NCI-H526 (cell line): ENCODE measurements at places on chromosomes 12 and 14.

- no peak for DNase-seq
Measured at GRCh38 chr12:4969405-4969804, 59.7 kb downstream of the KCNA1 start.

DNA sequence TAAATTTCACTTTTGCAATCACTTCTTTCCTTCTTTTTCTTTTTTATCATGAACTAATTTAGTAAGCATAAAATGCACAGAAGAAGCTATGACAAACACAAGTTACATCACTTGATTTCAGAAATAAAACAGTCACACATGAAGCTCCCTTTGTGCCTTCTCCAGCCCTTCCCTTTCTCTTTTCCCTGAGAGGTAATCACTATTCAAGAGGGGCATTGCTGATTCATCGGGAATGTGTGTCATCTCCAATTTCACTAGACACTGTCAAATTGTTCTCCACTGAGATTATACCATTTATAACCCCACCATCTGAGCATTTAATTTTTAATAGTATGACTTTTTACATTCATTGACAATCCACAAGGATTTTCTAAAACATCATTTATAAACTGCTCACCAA lies 91.6 kb upstream of the PTPRQ start:
- no peak for DNase-seq

- DNase-seq, result no peak
Measured at GRCh38 chr12:76329159-76329558, 19.1 kb downstream of the BBS10 start.

GRCh38 chr12:74957231-74957630 lies 252.4 kb downstream of the KCNC2 start:
- DNase-seq, result no peak

DNA sequence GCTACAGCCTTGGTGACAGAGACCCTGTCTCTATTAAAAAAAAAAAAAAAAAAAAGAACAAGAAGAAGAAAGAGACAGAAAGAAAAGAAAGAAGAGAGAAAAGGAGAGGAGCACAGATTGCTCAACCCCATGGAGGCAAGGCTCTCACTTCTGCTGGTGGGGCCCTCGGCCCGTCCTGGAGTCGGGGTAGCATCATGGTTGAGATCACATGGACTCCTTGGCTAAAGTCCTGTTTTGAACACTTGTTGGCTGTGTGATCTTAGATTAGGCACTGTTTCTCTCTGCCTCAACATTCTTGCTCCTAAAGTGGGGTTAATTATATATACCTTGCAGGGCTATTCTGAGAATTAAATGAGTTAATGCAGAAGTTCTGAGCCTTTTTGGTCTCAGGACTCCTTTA lies 207.7 kb downstream of the CACNA1C start:
- no peak for DNase-seq

- no peak for DNase-seq
Measured at GRCh38 chr12:93050026-93050747, 121.1 kb upstream of the EEA1 start.

DNA sequence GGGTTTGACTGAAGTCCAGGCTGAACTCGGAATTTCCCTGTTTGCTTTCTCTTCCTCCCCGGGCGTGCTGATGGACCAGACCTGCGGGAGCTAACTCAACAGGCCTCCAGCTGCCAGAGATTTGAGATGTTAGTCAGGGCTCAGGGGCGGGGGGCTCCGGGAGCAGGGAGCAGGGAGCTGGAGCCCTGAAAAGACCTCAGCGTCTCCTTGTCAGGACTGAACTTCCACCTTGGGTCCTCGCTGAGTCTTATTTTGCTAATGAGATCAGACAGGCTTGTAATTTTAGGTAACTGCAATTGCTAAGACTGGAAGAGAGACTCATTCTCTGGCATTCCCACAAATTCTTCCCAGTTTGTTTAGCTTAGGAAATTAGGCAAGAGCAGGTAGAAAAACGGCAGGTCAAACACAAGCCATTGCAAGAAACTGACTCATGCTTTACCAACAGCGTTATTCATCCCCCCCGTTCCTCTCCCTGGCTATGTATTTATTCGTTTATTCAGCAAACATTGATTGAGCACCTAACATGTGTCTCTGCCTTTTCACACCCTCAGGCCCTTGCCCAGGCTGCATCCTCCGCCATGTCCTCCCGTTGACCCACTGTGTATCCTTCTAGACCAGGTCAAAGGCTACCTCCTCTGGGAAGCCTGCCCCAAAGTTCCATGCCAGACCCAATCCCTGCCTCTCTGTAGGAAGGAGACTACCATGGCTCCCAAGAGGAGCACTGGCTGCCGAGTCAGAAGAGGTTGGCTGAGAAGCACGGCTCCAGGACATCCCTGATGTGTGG lies 80.4 kb upstream of the DIO3 start:
- no peak for DNase-seq

GRCh38 chr12:89762498-89763170 lies 54.0 kb upstream of the ATP2B1 start:
- DNase-seq, result no peak

GRCh38 chr12:38889297-38889815 lies 16.0 kb downstream of the CPNE8 start:
- DNase-seq, result no peak

DNA sequence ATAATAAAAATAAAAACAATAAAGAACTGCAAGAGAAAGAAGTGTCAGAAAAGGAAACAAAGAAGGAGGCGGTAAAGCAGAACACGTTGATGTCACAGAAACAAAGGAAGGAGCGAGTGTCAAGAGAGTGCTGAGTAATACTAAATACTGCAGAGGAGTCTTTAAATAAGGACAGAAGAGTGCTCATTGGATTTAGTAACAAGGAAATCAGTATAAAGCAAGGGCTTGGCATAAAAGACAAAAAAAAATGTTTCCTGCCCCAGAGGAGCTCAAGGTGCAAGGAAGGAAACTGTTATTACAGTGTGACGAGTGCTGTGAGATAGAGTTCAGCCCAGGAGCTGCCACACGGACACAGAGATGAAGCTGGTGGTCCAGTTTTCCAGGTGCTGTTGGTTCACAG lies 8.4 kb upstream of the TUBA1A start:
- no peak for DNase-seq

DNA sequence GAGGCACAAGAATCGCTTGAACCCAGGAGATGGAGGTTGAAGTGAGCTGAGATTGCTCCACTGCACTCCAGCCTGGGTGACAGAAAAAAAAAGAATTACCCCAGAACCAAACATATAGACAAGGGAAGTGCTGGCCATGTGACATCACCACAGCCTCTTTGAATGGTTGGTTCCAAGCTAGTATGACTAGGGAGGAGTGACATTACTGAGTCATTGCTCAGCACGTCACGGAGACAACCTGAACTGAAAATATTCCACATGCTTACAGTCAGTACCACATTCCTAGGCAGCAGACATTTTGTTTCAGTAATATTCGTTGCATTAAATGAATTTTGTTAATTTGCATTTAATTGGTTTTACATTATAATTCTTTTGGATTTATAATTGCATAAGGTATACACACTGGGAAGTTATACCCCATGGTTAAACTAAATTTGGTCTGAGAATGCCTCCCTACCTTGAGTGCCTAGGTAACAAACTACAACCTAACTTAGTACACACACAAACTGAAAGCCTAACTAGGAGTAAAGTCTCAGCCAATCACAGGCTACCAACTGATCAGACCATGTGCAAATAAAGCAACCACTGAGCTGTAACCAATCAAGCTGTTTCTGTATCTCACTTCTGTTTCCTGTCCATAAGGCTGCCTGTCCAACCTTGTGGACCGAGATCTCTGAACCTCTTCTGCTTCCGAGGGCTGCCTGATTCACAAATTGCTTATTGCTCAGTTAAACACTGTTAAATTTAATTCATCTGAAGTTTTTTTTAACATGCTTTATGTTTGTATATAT lies 164.4 kb downstream of the CAND1 start:
- DNase-seq, result no peak

DNA sequence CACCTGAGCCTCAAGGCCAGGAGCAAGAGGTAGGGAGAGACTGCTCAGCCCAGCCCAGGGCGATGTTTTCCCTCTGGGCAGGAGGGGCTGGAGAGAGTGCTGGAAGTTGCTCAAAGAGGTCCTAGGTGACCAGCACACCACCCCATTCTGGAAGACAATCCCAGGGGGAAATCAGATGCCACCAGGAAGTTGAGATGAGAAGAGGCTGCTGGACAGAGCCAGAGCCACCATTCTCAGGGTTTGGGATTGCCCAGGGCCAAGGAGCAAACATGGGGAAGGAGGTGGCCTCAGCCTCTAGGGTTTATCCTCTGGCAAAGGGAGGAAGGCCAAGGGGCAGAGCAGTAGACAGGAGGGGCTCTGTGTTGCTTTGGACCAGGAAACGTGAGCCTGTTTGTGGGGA lies 11.6 kb downstream of the CCDC85C start:
- DNase-seq, result no peak

- DNase-seq, result peak; percentile 63
Measured at GRCh38 chr14:102437997-102438915, 71.3 kb downstream of the ANKRD9 start.

DNA sequence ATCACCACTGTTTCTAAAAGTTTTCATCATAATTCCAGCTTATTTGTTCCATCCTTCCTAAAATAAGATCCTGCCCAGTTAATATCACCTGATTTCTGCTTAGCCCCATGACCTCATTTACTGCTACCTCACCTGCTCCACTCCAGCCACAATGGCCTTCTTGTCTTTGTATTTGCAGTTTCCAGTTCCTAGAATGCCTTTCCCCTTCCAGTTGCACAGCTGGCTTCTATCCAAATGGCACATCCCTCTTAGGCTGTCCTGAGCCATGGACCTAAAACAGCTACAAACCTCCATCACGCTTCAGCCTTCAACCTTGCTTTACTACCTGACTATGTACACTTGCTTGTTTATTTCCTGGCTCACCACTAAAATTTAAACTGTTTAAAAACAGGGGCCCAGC lies 6.5 kb upstream of the LGMN start:
- DNase-seq, result no peak

DNA sequence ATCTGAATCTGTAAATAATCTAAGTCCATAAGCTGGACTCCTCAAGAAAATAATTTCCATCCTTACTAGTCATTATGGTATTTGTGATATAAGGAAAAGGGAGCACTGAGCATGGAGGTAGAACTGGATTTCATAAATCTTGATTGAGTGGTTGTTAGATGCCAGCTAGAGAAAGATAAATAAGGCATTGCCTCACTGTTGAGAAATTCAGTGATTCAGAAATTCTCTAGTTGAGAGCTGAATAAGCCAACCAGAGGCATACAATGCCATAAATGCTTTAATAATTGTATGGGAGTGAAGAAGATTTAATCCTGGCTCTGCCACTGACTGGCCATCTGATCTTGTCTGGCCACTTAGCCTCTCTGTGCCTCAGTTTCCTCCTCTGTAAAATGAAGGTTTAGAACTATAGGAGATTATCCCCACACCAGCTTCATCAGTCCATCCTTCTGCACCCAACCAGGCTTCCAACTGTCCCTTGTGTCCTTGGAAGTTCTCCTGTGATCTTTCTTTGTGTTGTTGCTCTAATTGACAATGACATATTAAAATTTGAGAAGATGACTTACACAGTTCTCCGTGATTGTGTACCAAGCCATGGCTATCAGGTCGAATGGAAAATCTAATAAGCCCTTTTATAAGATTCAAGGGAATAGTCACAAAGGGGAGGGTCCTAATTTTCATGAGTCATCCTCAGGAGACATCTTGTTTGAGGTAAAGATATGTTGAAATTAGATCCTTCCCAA lies 394.3 kb downstream of the EGLN3 start:
- no peak for DNase-seq

GRCh38 chr14:100640471-100641273 lies 53.5 kb upstream of the BEGAIN start:
- no peak for DNase-seq

DNA sequence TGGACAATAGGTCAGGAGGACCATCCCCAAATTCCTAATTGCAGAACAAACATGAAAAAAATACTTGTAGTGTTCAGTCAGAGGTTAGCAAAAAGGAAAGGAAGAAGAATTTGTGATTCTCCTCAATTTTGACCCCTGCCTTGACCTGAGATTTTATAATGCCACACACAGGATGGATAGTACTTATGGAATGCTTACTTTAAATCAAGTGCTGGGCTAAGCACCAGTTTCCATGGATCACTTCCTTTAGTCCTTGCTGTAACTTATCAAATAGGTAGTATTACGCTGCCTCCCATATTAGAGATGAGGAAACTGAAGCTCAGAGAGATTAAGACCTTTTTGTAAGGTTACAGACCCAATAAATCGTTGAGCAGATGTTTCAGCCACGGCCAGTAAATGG lies 81.2 kb upstream of the OVCH1 start:
- no peak for DNase-seq

DNA sequence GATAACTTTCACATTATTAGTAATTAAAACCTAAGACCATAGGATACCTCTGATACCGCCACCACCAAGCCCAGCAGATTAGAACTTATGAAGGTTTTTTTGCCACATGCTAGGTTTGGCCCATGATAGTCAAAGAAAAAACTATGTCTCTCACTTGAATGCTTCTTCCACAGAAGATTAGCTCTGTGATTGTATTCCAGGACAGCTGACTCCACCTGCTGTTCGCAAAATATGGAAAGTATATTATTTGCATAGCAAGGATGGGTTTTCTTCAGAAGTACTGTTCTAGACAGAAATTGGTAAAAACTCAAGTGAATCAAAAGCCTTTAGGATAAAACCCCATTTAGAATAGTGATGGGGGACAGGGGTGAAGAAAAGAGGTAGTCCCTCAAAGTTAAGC lies 42.2 kb downstream of the PPFIBP1 start:
- peak; percentile 9 for DNase-seq

DNA sequence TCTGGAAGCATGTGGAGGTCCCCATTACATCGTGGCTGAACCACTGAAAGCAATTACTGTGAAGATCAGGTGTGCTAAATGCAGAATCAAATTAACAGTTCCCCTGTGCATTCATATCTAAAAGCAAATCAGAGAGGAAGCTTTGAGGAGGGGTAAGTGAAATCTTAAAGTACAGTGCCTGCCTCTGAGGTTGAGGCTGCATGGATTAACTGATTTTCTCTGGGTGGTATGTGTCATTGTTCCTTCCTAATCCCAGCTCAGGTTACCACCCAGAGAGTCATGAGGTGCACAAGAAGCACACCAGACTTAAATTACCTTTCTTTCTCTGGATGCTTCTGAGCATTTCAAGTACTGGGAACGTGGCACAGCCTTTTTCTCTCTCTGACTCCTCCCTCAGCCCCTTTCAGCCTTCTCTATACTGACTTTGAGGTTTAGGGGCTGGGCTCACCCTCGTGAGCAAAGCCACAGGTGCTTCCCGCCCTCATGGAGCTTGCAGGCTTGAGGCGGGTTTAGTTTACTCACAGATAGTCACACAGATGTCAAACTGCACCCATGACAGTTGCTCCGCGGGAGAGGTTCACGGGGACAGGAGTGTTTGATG lies 237.6 kb upstream of the CRY1 start:
- DNase-seq, result no peak

- DNase-seq, result no peak
Measured at GRCh38 chr12:22600181-22600580, 24.8 kb upstream of the ETNK1 start.

- DNase-seq, result no peak
Measured at GRCh38 chr14:50417853-50418252, 21.2 kb upstream of the CDKL1 start.
